Right lobe of liver (tissue), 6 donors: ENCODE measurements at places on chromosomes 7 and 10. TPM values are rescaled to one million over a fixed set of nuclear protein-coding genes. Genes with fewer than 3 reads are reported as not detected.

The GATA3 gene
- 0.31 TPM for total RNA-seq

The SFRP5 gene
- total RNA-seq, result 4.6 TPM

The GPR22 gene
- not detected for total RNA-seq

The VOPP1 gene
- 15.8 TPM for total RNA-seq

The CHAT gene
- not detected for total RNA-seq

The FOXI2 gene
- total RNA-seq, result not detected

The PRKG1 gene
- 1.6 TPM for total RNA-seq

- no peak for DNase-seq
Measured at GRCh38 chr10:128086003-128086863, 40.0 kb downstream of the MKI67 start.

DNA sequence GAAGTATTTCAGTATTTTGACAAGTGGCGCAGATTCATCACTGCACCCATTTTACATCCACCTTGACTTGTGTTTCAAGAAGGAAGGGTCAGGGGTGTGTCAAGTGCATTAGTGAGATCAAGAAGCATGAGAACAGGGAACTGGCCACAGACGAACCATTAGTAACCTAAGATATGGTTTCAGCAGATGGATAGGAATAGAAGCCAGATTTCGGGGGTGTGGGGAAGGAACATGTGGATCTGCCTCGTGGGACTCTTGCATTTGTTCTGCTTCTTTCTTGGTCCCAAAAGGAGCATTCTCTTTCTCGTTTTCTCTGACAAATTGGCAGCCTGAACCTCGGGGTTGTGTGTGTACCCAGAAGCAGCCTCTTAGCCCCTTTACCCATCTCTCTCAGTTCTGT is 9.6 kb downstream of the DENND2A start:
- DNase-seq, result no peak

DNA sequence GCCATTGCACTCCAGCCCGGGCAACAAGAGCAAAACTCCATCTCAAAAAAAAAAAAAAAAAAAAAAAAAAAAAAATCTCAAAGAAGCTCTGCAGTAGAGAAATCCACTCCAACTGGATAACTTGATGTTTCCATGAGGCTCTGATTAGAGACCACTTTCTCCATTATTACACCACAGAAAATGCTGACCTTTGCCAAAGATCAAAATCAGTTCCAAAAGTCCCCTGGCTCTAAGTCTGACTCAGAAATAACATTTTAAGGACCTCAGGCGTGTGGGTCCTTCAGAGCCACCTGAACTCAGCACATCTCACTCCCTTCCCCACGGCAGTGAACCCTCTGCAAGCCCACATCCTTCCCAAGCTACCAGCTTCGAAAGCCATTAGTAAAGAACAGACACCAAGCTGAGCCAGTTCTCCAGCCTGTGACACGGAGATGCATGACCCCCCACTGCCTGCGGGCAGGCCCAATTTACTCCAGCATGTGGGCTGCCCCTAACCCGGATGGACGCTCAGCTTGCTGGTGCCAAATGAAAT is 13.8 kb upstream of the TMEM120A start:
- no peak for DNase-seq

GRCh38 chr7:47038621-47039020 is 543.3 kb downstream of the TNS3 start:
- no peak for DNase-seq
